ENCODE measurements at places on chromosomes 2 and 18. TPM values are rescaled to one million over a fixed set of nuclear protein-coding genes. Genes with fewer than 3 reads are reported as not detected.
A peak's percentile ranks its signal among the peaks of the same experiment; 100 is the strongest.

- DNase-seq, result no peak
- no peak overlapping the region for H3K4me3 ChIP-seq
- no peaks in the 10 kb centered on the region for H3K27me3 ChIP-seq
- H3K4me1 ChIP-seq, result no peaks in the 10 kb centered on the region
- H3K27ac ChIP-seq, result no peak overlapping the region
Measured at GRCh38 chr2:216557413-216557812, 58.8 kb downstream of the RPL37A start.

- no peak for DNase-seq
- H3K4me3 ChIP-seq, result no peak overlapping the region
- peaks cover 10% of the 10 kb centered on the region for H3K4me1 ChIP-seq
- H3K27me3 ChIP-seq, result no peaks in the 10 kb centered on the region
- no peak overlapping the region for H3K27ac ChIP-seq
Measured at GRCh38 chr2:85744741-85745601, 8.8 kb upstream of the ATOH8 start.

The SYT4 gene
- 0.47 TPM for total RNA-seq

DNA sequence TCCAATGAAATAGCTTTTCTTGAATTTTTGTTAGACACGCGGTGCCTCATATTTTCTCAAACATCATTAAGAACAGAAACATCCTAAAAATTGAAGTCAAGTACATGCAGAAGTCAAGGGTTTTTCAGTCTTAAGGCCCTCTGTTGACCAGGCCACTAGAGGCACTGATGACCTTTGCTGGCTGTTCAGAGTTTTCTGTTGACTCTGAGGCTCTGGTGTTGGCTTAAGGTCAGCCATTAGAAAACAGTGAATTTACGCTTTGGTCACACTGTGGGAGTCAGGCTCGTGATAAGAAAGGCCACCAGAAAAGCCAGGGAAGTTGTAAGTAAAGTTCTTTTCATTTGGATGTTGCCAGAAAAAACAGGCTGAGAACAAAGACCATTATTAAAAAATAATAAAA, 5.8 kb upstream of the UPP2 start:
- H3K4me1 ChIP-seq, result no peaks in the 10 kb centered on the region
- H3K27me3 ChIP-seq, result no peaks in the 10 kb centered on the region
- peak overlapping the region; percentile 83 for H3K27ac ChIP-seq
- DNase-seq, result no peak
- H3K4me3 ChIP-seq, result no peak overlapping the region
- no peaks in the 10 kb centered on the region for H3K36me3 ChIP-seq

The PRADC1 gene
- 47.5 TPM for total RNA-seq

DNA sequence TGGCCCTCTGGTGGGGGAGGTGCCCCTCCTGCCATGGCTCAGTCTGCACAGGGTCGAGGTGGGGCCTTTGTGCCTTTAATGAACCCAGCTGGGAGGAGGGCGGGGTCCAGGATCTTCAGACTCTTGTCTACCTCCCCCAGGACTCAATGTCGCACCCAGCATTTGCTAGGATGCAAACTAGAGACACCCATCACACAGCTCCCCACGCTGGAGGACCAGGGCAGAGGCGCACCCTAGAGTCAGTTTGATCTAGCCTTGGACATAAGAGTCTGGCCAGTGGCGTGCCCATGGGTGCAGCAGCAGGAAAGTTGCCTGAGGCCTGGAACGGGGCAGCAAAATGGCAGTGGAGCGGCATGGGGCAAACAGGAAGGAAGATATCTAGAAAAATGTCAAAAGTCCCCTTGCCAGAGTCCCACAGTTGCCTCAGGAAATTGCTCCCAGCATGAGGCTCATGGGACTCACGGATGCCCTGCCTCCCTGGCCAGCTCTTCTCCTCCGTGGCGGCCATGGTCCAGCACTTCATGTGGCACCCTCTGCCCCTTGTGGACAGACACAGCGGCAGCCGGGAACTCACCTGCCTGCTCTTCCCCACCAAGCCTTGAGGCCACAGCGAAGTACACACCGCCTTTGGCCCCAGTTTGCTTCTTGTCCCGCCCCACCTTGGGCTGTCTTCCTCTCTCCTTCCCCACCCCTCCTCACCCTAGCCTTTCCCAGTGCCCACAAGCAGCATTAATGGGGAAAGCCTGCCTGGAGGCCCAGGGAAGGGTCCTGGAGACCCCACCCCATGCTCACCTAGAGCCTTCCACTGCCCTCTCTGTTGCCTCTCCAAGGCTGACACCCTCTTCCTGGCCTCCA, 17.7 kb downstream of the SH2D6 start:
- H3K4me3 ChIP-seq, result no peak overlapping the region
- peak overlapping the region; percentile 79 for H3K27ac ChIP-seq
- no peak for DNase-seq
- no peaks in the 10 kb centered on the region for H3K27me3 ChIP-seq

The CNTNAP5 gene
- 0.35 TPM for total RNA-seq

- no peak overlapping the region for H3K4me3 ChIP-seq
- no peaks in the 10 kb centered on the region for H3K27me3 ChIP-seq
- no peak overlapping the region for H3K27ac ChIP-seq
- H3K36me3 ChIP-seq, result no peaks in the 10 kb centered on the region
- no peak for DNase-seq
Measured at GRCh38 chr2:101496279-101496678, 21.4 kb upstream of the RFX8 start.

- H3K36me3 ChIP-seq, result no peaks in the 10 kb centered on the region
- H3K27me3 ChIP-seq, result no peaks in the 10 kb centered on the region
- no peaks in the 10 kb centered on the region for H3K4me1 ChIP-seq
- no peak for DNase-seq
- no peak overlapping the region for H3K4me3 ChIP-seq
Measured at GRCh38 chr18:79523206-79523735, 127.5 kb downstream of the NFATC1 start.

Data from colonic mucosa (tissue), 4 donors.